ENCODE measurements at places on chromosomes 1 and 21.

DNA sequence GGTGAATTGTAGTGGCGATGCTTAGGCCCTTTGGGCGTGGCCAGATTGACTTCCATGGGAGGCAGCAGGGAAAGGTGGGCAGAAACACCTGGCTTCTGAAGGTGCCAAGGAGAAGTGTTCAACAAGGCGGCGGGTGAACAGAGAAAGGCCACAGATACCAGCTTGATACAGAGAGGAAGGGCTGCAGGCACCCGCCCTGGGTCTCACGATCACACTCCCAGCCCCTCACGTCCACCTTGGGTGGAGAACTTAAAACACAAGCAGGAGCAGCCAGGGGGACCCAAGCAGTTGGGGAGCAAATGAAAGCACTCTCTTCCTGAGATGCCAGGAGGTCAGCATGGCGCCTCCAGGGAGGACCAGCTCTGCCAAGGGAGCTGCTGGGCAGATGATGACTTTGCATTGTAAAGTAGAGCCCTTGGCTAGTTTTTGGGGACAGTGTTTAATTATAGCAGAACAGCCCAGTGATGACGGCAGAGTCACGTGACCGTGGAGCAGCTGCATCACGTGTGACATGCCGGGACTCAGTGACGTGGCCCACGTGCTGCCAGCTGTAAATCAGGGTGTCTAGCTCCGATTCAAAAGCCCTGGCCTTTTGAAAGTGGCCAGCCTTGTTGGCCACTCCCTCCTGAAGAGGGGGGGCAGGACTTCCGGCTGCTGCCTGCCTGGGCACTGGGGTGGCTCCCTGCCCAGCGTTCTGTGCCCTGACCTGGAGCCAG is 19.0 kb downstream of the SLC37A1 start:
- no peak for DNase-seq

DNA sequence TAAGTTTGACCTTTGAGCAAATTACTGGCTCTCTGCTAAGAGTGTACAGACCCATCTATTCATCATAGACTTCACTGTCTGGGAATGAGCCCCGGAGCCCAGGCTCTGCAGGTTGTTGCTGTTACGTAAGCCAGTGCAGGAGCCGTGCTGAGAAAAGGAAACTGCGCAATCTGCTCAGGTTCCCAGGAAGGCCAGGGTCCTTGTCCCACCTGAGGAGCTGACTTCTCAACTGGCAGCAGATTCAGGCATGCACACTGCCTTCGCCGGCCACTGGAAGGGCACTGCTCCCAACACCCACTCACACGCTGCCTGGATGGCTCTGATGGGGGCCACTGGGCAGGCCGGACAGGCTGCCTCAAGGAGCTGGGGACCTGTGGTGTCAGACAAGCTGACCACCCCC is 19.5 kb downstream of the RCAN1 start:
- no peak for DNase-seq

DNA sequence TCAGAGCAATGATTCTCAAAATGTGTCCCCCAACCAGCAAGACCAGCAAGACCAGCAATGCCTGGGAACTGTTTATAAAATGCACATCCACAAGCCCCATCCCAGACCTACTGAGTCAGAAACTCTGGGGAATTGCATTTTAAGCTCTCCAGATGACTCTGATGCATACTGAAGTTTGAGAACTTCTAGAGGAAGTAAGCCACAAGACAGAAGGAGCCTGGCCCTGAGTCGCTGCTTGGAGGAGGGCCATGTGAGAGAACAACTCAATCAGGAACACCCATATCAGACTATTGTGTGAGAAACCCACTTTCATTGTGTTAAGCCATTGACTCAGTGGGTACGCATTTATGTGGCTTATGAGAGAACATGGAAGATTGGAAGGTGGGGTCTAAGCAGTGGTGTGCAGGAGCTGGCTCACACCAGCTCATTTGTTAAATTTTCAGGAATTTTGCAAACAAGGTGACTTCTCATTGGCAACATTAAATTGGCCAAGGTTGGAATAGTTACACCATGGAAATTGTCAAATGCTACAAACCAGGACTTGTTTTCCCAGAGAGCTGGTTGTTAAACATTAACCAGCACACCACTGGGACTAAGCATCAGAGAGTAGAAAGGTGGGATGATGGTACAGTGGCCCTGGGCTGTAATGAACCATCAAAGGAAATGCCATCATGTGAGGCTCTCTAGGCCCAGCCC is 38.9 kb downstream of the ATP1A1 start:
- no peak for DNase-seq

GRCh38 chr21:36608041-36608896 is 90.6 kb upstream of the SIM2 start:
- DNase-seq, result no peak

DNA sequence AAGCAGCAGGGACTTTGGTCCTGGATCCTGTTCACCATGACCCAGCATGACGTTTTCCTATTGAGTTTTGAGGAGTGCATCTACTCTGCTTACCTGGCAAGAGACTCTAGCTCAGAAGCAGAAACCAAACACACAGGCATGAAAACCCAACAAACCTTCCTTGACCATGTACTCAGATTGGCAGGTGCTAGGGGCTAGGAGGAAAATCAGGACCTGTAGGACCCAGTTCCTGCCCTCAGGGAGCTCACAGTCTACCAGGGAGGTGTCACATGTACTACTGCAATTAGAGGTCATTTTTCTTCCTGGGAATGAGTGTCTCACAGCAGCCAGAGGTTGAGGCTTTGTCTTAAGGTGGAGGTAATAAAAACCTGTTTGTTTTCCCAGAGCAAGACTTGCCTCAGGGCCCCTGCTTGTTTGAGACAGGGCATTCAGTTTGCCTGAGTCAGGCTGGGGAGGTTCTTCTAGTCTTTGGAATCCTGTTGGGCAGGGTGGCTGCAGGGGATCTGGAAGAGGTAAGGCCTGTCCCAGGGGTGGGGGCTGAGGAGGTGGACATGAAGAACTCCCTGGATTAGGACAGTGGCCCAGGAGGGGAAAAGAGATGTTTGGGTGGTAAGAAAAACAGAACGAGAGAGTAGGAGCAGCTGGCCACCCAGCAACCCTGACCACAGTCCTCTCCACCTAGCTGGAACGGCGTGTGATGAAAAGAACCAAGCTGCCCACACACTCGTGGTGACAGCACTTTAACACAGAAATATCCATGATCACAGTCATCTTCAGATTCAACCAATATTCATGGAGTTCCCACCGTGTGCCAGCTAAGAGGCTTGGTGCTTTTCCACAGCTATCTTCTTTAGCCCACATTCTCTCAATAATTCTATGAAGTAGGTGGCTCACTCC is 30.8 kb downstream of the IER5 start:
- no peak for DNase-seq

- DNase-seq, result no peak
These were observed 35.6 kb upstream of the PCBP3 start for GRCh38 chr21:45607909-45608295.

- DNase-seq, result no peak
These were observed 13.4 kb downstream of the EPB41 start for GRCh38 chr1:28927648-28928313.

GRCh38 chr1:50699795-50700194 is 260.3 kb downstream of the FAF1 start:
- DNase-seq, result no peak

DNA sequence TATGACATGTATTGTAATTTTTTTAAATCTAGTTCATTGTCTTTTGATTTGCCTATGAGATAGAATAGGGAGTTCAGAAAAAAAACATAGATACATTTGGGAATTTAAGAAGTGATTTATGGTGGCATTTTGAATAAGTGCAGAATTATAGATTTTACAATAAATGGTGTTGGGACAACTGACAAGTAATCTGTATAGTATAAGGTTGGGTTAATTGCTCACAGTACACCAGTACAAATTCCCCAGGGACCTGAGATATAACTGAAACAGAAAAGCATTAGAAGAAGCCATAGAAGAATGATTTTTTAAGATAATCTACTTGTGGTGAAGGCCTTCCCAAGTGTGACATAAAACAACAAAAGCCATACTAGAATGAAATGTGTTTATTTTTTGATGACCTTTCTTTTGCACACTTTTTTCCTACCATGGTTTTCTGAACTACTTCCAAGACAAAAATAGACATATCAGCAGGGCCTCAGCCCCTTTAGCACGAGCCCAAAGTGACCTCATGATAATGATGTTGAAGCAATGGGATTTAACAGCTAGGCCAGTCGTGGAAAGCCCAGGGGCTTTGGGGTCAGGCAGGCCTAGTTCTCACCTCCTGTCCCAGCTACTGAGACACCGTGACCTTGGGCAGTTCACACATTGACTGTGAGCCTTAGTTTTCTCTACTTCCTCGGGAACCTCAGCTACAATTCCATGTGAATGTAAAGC is 87.4 kb downstream of the GREM2 start:
- DNase-seq, result no peak

DNA sequence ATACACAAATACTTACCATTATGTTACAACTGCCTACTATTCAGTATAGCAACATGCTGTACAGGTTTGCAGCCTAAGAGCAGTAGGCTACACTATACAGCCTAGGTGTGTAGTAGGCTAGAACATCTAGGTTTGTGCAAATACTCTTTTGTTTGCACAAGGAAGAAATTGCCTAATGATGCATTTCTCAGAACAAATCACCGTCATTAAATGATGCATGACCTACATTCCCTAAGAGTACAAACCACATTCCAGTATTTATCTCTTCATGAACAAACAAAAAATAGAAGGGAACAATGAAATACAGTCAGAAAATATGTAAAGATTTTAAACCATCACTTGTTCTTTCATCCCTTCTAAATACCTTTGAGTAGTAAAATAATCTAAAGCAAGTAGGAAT is 109.7 kb upstream of the HP1BP3 start:
- DNase-seq, result no peak

- DNase-seq, result no peak
These were observed 593.8 kb downstream of the USP25 start for GRCh38 chr21:16323596-16323995.

- DNase-seq, result no peak
These were observed 115.4 kb upstream of the RAB4A start for GRCh38 chr1:229155472-229155871.

- no peak for DNase-seq
These were observed 14.6 kb upstream of the TRIM63 start for GRCh38 chr1:26082020-26082350.

- DNase-seq, result peak; percentile 32
These were observed 13.5 kb upstream of the SLC19A1 start for GRCh38 chr21:45555557-45556301.

- DNase-seq, result no peak
These were observed 20.7 kb downstream of the CD34 start for GRCh38 chr1:207890136-207890738.

DNA sequence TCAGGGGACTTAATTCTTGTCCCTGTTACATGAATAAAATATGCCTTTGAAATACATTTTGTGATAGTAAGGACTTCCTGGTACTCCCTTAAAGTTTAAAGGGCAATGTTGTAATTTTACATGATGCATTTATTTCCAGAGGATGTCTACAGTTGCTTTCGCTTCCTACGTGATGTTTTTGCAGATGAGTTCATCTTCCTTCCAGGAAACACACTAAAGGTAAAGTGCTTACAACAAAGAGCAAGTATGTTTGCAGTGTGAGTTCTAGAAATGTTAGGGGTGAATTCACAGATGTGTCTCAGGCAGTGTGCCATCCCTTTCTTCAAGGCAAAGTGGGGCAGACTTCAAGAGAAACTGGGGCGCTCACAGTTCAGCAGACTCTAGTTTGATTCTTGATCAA is 31.2 kb downstream of the GNPAT start:
- DNase-seq, result no peak

DNA sequence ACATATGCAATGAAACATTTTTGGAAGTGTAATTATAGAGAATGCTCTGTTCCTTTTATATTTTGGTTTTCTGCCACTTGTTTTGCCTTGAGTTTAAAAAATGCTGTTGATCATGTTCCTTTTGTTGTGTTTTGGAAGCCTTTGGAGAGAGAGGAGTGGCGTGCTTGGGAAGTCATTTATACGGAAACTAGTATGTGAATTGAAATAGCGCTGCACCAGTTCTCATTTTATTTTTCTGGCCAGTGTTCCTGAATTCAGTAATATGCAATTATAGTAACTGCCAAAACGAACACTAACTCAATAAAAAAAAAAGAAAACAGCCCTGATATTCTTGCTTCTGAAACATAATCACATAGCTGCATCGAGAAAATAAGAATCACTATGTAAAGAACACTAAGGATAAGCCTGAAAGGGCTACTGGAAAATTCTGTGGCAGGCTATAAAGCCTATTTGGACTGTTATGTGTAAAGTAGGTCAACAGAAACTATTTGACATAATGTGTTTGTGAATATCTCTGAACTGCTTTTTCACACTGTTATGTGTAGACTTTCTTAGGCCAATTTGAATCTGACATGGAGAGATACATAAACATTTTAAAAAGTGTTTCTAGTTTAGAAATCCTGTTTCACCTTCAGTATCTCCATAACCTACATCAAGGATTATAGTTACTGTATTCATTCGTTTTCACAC is 742.0 kb downstream of the KCNT2 start:
- DNase-seq, result no peak

GRCh38 chr1:32877211-32878110 is 6.7 kb upstream of the FNDC5 start:
- no peak for DNase-seq

DNA sequence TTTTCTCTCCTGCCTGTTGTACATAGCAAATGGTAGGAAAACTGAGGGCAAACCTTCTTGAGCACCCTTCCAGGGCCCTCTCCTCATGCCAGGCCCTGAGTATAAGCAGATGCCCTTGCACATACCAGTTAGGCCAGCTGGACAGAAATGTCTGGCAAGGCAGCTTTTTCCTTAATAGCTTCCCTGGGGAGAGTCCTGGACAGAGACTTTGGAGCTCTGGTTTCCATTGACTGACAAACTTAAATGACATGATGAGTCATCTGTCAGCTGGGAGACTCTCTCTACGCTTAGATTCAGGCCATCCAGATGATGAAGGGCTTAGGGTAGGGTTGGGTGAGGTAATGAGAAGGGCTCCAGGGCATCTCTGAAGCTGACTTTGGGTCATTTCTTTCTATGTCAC is 317.5 kb downstream of the ASTN1 start:
- DNase-seq, result no peak

- DNase-seq, result peak; percentile 36
These were observed 102.3 kb downstream of the TNFSF18 start for GRCh38 chr1:172948457-172948856.

DNA sequence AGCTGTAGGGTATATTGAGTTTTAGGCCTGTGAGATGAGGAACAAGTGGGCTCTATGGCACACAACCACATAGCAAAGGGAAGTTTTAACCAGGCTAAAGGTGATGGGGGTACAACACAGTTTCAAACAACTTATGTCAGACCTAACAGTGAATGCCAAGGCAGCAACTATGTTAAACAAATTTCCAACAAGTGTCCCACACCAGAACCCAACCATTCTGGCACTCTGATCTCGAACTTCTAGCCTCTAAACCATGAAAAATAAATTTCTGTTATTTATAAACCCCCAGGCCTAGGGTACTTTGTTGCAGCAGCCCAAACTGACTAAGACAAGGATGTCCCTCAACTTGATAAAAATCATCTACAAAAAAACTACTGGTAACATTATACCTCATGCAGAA is 52.3 kb upstream of the INSL5 start:
- no peak for DNase-seq

- DNase-seq, result no peak
These were observed 28.5 kb upstream of the KCNA2 start for GRCh38 chr1:110634455-110635311.

- DNase-seq, result no peak
These were observed 63.4 kb downstream of the NPHP4 start for GRCh38 chr1:5928714-5929400.

- no peak for DNase-seq
These were observed 79.7 kb downstream of the TGFBR3 start for GRCh38 chr1:91806181-91806768.
